ENCODE measurements at places on chromosomes 12 and 14.
A peak's percentile ranks its signal among the peaks of the same experiment; 100 is the strongest.

GRCh38 chr12:5076761-5077160 lies 33.1 kb downstream of the KCNA5 start:
- H3K27ac ChIP-seq: no peak overlapping the region
- H3K4me3 ChIP-seq: no peak overlapping the region
- H3K4me1 ChIP-seq: no peaks in the 10 kb centered on the region
- H3K27me3 ChIP-seq: peaks cover 13% of the 10 kb centered on the region
- DNase-seq: no peak

DNA sequence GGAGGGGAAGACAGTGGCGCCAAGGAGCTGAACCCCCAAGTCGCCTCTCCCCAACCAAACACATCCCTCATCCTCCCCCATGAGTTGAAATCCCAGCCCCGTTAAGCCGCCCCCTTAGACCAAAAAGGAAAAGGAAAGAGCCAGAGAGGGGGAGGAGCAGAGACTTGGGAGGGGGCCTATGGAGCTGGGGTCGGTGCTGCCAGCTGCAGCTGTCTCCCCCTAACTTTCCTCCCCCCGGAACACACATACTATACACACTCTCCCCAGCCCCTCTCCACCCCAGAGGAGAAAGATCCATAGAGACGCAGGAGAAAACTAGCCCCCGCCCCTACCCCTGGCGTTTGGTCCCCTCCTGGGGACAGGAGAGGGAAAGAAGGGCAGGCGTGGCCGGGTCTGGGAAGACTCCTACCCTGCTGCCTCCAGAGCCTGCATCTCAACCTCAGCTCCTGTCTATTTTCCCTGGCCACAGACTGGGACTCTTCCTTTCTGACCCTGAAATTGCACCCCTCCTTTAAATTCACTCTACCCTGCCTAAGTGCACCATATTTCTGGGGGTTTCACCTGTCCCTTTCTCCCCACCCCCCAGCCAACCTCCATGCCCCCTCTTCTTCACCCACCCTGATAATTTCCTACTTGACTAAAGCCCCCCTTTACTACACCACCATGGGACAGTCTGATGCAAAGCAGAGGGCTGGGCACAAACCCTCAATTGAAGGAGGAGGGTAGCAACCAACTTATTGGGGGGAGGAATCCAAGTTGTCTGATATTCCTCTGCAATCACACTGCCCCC lies 1.7 kb upstream of the HOXC9 start:
- H3K36me3 ChIP-seq: no peaks in the 10 kb centered on the region
- H3K27ac ChIP-seq: no peak overlapping the region
- no peak for DNase-seq
- peaks cover 14% of the 10 kb centered on the region for H3K4me1 ChIP-seq
- no peak overlapping the region for H3K4me3 ChIP-seq

GRCh38 chr12:109927622-109928021 lies 27.5 kb downstream of the TCHP start:
- H3K27me3 ChIP-seq: no peaks in the 10 kb centered on the region
- DNase-seq: no peak
- H3K36me3 ChIP-seq: peaks cover 18% of the 10 kb centered on the region
- H3K4me3 ChIP-seq: no peak overlapping the region
- no peak overlapping the region for H3K27ac ChIP-seq
- peaks cover 8% of the 10 kb centered on the region for H3K4me1 ChIP-seq

DNA sequence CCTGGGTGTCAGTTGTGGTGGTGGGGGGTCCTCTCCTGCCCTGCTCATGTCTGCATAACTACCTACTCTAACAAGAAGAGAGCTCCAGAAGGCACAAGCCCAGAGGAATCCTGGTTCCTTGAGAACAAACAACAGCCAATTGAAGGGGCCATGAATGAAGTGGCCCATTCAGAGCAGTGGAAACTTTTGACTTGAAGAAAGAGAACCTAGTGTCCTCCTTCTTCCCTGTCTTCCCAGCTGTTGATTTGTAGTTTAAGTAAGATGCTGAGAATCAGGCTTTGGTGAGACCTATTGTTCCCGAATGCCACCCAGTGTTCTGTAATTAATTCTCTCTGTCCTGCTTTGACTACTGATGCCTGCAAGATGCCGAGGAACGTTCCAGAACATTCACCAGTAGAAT lies 79.2 kb downstream of the C14orf132 start:
- no peaks in the 10 kb centered on the region for H3K27me3 ChIP-seq
- no peak overlapping the region for H3K4me3 ChIP-seq
- no peaks in the 10 kb centered on the region for H3K36me3 ChIP-seq

DNA sequence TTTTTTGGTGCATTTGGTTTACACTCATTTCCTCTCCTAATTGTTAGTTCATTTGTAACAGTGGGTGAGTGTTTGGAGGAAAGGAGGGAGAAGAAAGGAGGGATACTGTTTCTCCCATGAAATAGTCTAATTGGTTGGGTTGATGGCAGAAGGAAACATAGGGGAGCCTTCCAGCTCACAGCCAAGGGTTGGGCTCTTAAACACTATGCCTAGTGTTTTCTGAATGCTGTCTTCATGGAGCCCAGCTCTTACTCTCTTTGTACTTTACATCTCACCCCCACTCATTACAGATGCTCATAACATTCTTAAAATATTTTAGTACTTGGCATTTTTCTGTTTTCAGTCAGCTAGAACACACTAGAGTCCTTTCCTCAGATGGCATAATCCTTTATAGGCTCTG lies 38.2 kb downstream of the BAZ2A start:
- H3K27me3 ChIP-seq: no peaks in the 10 kb centered on the region
- no peak for DNase-seq
- no peak overlapping the region for H3K27ac ChIP-seq

GRCh38 chr12:6384499-6385436 lies 806 bp downstream of the LTBR start:
- no peaks in the 10 kb centered on the region for H3K27me3 ChIP-seq
- no peak for DNase-seq
- H3K27ac ChIP-seq: peak overlapping the region; percentile 82
- peak overlapping the region; percentile 94 for H3K4me3 ChIP-seq
- H3K4me1 ChIP-seq: peaks cover 21% of the 10 kb centered on the region
- peaks cover 23% of the 10 kb centered on the region for H3K36me3 ChIP-seq

Data from lung (tissue), 17 donors.